ENCODE measurements at places on chromosomes 1 and 21.

DNA sequence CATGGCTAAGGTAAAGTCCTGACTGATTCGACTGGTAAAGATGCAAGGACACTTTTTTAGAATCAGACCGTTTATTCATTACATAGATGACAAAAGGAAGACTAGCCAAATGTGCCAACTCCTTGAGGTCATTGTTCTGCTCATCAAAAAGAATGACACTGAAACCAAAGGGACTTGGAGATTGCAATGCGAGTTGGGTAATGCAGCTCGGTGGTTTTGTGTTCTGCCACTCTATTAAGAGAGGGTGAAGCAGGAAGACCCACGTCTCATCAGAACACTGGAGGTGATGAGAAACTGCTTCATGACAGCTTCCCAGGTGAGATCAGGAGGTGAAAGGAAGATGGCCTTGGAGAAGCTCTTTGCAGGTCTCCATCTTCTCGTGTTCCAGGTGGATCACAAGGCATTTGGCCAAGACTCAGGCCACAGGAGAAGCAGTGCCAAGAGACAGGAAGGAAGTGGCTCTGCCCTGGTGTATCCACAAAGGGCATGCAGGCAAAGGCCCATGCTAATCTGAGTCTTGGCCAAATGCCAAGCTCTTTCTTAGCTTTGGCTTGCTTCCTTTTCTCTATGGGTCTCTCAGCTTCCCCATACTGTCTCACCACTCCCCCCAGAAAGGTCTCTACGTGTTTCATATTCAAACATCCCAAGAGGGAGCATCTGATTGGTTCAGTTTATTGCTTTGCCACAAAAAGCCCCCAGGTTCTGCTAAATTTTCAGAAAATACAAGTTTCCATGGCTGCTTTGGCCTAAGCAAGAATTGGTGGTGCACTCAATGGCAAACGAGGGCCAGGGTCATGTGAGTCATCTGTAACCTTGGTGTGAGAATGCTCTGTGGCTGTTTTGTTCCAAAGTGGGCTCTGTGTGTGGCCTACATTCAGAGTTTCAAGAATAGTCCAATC is 5.7 kb upstream of the CCT8 start:
- no peak for DNase-seq

GRCh38 chr1:53847980-53848379 is 9.9 kb upstream of the NDC1 start:
- DNase-seq, result no peak

- no peak for DNase-seq
Observed at GRCh38 chr1:18564676-18565075, 66.0 kb upstream of the PAX7 start.

- no peak for DNase-seq
Observed at GRCh38 chr1:107919953-107920352, 45.0 kb downstream of the VAV3 start.

GRCh38 chr1:6481820-6482219 is 9.6 kb downstream of the PLEKHG5 start:
- DNase-seq, result no peak

DNA sequence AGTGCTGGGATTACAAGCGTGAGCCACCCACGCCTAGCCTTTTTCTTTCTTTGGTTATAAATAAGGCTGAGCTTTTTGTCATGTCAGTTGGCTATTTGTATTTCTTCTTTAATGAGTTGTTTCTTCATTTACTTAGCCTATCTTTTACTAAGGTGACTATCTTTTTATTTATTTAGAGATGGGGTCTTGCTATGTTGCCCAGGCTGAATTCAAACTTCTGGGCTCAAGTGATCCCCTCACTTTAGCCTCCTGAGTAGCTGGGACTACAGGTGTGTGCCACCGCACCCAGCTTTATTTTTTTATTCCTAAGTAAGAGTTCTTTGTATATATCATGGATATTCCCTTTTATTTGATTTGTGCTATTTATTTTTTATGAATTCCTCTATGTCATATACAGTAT is 11.9 kb downstream of the DMBX1 start:
- no peak for DNase-seq

DNA sequence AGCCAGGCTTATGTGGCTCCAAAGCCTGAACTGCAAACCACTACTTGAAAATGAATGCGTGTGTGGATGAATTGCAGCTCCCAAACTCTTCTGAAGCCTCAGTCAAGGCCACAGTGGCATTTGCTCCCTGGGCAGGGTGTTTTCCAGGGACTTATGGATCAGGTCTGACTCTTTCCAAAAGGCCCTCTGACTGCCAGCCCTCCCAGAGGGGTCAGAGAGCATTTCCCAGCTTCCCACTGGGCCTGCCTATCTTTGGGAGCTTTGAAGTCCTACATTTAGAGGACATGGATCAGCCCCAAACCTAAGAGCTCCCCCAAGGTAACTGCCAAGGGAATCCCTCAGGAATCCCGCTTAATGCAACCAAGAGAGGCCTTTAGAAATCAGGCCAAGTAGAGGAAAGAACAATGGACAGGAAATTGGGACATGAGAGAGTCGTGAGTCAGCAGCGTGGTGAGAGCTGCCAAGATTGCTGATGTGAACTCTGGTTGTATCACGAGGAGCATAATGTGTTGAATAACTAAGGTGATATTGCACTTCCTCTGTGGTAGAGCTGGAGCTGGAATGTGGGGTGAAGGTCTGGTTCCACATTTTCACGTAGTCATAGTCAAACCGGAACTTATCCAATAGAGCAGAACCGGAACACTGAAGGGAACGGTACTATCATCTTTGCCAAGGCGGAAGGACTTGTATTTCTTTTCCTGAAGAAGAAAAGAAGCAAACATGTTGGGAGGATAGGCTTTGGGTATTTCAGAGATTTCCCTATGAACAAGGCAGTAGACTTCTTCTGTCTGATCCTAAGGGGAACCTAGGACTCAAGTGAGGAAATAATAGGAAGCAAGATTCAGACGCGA is 99.4 kb upstream of the JUN start:
- peak; percentile 80 for DNase-seq

GRCh38 chr1:242828199-242828598 is 303.7 kb upstream of the PLD5 start:
- no peak for DNase-seq

GRCh38 chr1:198498103-198498385 is 42.4 kb downstream of the ATP6V1G3 start:
- DNase-seq, result no peak

DNA sequence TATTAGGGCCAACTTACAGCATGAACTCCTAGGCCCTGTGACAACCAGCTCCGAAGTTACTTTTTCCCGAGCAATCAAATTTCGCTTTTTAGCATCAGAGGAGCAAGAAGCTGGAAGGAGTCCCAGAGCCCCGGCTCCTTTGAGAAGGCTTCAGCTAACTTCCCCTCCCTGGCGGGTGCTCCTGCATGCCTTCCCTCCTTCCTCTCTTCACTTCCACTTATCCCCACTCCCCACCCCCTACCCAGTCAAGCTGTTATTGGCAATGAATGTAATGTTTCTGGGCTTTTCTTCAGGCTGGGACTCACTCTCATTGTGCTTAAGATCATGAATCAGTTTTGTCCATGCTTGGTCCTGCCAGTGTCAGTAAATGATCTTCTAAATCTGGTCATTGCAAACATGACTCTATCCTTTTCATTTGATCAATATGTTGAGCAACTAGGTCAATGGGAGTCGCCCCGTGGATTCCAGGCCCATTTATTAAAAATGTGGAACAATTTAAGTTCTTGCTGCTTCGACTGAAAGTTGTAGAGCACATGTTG is 94.5 kb upstream of the TSPAN2 start:
- no peak for DNase-seq
